ENCODE measurements at places on chromosomes 4 and X.

- no peak for DNase-seq
Observed at GRCh38 chr4:20391198-20391597, 139.5 kb downstream of the SLIT2 start.

GRCh38 chr4:76783836-76784235 is 114.1 kb downstream of the SOWAHB start:
- DNase-seq = no peak

DNA sequence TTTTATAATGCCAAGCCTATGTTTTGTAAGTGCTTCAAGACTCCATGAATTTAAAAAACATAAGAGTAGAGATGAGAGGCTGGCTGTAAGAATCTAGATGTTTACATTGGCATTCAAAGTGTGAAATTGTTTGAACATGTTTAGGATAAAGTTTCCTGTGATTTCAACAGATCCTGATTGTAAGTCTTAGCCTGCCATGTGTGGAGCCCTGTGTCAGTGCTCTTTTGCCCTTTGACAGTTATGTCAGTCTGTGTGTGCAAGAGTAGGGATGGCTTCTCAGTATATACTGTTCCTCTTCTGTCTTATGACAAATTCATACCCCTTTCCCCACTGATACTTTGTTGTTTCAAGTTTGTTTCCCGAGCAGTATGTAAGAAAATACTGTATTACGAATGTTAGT is 68.2 kb downstream of the USP9X start:
- DNase-seq = no peak

DNA sequence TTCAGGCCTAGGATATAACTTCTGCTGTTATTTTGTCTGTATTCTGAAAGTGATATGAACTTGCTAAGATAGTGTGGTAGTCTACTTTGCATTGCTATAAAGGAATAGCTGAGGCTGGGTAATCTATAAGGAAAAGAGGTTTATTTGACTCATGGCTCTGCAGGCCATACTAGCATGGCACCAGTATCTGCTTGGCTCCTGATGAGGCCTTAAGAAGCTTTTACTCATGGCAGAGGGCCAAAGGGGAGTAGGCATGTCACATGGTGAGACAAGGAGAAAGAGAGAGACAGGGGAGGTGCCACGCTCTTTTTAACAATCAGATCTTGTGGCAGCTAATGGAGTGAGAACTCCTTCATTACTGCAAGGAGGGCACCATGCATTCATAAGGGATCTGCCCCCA is 247.3 kb downstream of the GPAT3 start:
- no peak for DNase-seq

DNA sequence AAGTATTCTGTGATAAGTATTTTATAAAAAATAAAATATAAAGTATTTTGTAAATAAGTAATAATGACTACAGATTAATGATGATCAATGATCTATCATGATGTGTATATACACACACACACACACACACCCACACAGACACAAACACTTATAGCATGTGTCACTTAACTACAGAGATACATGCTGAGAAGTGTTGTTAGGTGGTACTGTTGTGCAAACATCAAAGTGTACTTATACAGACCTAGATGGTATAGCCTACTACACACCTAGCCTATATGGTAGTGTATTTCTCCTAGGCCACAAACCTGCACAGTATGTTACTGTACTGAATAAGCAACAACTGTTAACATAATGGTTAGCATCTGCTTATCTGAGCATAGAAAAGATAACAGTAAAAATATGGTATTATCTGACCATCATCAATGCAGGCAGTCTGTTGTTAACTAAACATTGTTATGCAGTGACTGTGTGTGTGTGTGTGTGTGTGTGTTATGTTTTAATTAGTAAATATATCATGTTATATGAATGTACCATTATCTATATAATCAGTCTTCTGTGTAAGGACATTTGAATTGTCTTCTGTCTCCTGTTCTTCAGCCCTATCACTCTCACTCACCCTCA is 138.2 kb downstream of the CAMK2D start:
- no peak for DNase-seq

- peak; percentile 10 for DNase-seq
Observed at GRCh38 chr4:73450398-73451004, 14.5 kb downstream of the AFP start.

- DNase-seq = no peak
Observed at GRCh38 chr4:120672558-120673147, 249.9 kb downstream of the PRDM5 start.

- no peak for DNase-seq
Observed at GRCh38 chrX:40169193-40170101, 71.7 kb upstream of the BCOR start.

DNA sequence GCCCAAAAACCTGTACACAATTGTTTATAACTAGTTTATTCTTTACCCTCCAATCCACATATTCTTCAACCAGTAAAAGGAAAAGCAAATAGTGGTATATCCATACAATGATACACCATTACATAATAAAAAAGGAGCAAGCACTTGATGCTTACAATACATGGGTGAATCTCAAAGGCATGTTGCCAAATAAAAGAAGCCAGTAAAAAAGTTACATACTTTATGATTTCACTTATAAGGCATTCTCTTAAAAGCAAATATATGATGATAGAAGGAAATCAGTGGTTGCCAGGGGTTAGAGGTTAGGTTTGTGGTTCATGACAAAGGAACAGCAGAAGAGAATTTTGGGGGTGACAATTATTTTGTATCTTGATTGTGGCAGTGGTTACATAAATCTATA is 896.1 kb upstream of the LCORL start:
- DNase-seq = no peak

- DNase-seq = peak; percentile 58
Observed at GRCh38 chr4:168384437-168385141, 66.0 kb upstream of the DDX60 start.

DNA sequence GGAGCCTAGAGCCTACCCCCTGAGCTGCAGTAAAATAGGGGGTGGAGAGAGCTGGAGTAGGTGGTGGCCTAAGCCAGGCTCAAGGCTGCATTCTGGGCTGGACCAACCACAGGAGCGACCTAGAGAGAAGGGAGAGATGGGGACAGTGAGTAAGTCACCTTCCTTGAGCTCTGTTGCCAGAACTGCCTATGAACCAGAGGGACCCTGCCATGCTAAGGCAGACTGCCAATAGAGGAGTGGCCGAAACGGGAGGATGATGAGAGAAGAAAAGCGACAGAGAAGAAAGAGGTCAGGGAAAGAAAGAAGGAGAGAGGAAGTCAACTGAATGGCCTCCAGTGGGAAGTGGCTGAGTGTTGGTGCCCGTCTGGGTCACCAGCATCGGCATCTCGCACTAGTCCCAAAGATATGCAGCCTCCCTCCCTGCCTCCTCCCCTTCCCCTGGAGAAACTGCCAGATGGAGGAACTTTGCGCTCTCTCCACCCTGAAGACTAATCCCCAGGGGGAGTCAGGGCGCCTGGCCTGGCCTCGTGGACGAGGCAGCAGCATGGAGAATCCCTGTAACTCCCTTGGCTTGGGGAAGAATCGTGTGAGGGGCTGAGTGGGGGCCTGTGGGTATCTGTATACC is 28.8 kb downstream of the ELF4 start:
- no peak for DNase-seq

DNA sequence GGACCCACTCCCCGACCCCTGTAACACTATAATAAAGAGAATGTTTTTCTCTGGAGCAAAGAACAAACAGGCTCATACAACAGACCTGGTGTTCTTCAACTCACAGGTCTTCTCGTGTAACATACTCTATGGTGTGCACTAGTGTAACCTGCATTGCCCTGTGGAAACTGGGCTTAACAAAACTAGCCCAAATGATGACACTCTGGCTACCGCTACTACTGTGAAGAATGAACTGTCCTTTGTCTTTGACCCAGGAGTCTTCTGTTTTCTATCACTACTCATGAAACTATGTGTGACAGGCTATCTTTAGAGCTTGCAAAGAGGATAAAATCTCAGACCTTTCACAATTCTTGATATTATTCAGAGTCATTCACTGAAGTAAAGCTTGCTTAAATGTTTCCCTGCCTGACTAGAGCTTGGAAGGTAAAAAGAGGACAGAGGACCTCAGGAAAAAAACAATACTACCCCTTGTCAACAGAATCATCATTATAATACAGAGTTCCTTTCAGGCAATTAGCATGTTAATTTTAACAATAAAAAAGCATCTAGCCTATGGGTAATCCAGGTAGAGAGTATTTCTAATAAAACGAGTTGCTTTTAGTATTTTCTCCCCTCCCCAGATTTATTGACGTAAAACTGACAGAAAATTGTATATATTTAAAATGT is 59.2 kb downstream of the FSTL5 start:
- DNase-seq = no peak

DNA sequence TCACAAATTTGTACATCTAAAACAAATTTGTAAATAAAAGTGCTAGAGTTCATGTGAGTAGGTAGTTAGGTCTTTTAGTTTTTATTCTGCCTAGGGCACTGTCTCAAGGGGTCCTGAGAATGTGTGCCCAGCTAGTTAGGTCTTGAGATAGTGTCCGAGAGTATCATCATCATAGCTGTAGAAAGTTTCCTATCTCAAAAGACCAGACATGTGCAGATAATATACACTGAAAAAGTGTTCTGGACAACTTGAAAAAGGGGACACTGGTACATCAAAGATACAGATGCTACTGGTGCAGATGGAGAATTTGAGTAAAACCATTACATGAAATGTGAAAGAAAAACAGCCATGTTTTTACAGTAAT is 1.8 kb upstream of the ZCCHC4 start:
- DNase-seq = no peak

- DNase-seq = no peak
Observed at GRCh38 chr4:7348946-7349900, 85.5 kb downstream of the PSAPL1 start.

DNA sequence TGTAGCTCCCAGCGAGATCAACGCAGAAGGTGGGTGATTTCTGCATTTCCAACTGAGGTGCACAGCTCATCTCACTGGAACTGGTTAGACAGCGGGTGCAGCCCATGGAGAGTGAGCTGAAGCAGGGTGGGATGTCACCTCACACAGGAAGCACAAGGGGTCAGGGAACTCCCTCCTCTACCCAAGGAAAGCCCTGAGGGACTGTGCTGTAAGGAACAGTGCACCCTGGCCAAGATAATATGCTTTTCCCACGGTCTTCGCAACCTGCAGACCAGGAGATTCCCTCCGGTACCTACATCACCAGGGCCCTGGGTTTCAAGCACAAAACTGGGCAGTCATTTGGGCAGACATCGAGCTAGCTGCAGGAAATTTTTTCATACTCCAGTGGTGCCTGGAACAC is 216.4 kb upstream of the TET2 start:
- DNase-seq = no peak

GRCh38 chrX:129525162-129525561 is 1.9 kb upstream of the SMARCA1 start:
- no peak for DNase-seq

GRCh38 chr4:24655971-24656370 is 71.6 kb upstream of the DHX15 start:
- no peak for DNase-seq

GRCh38 chr4:148192526-148192925 is 249.7 kb downstream of the NR3C2 start:
- no peak for DNase-seq

DNA sequence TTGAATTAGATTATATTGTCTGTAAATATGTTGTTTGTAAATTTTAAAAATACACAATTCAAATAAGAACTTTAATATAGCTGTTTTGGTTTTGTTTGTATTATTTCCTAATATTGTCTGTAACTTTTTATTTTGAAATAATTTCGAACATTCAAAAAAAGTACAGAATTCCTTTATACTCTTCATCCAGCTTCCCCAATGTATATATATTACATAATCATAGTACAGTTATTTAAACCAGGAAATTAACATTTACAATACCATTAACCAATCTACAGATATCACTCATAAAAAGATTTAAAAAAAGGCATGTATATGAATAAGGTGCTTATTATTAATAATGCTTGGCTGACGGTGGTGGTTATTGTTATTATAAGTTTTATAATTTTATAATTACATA is 84.1 kb downstream of the LRBA start:
- DNase-seq = no peak

DNA sequence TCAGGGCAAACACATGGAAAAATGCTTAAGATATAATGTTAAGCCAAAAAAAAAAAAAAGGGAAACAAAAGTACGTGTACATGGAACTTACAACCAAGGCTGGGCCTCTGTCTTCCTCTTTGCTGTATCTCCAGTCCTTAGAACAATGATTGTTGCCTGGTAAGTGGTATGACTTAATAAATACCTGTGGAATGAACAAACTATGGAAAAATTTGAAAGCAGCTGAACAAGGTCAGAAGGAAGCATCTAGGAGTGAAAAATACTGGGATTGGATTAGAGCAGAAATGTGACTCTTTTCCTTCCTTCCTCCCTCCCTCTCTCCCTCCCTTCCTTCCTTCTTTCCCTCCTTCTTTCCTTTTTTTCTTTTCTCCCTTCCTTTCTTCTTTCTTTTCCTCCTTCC is 54.2 kb upstream of the SMIM10 start:
- no peak for DNase-seq

DNA sequence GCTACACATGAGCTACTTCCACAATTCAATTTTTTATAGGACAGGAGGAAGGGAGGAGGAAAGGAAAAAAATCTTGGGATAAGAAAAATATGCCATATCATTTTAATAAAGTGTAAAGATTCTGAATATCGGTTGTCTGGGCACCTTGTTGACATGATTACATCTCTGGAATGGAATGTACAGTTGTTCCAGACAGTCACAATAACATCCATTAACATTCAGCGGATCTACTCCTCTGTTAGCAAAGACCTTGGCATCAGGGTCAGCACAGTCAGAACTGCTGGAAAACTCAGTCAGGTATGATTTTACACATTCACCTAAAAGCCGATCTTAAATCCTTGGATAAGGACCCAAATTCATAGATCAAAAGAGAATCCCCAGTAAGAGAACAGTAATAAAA is 85.4 kb upstream of the ARMCX2 start:
- DNase-seq = no peak

DNA sequence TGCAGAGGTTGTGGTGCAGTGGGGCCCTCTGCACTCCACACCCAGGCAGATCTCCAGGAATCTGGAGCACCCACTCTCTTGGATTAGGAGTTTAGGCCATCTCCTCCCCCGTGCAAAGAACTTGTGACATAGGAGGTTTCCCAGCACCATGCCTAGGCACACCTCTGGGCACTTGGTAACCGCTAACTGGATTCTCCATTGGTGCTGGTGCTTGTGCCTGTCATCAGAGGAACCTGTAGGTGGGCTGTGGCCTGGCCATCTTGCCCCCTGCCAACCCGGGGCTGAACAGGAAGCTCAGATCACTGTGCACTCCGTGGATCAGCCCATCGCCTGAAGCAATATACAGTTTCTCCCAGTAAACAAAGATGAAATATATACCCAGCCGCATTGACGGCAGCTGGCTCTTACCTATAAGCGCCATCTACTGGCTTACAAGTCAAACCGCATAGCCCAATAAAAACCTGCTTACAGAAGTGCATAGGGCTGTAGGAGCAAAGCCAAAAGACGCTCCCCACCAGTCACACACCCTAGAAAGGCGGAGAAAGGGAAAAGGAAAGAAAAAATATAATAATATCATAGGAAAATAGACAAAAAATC is 19.1 kb upstream of the TEX13B start:
- peak; percentile 42 for DNase-seq

All from COLO829 (cell line).